ENCODE measurements at places on chromosomes 12 and 14.

DNA sequence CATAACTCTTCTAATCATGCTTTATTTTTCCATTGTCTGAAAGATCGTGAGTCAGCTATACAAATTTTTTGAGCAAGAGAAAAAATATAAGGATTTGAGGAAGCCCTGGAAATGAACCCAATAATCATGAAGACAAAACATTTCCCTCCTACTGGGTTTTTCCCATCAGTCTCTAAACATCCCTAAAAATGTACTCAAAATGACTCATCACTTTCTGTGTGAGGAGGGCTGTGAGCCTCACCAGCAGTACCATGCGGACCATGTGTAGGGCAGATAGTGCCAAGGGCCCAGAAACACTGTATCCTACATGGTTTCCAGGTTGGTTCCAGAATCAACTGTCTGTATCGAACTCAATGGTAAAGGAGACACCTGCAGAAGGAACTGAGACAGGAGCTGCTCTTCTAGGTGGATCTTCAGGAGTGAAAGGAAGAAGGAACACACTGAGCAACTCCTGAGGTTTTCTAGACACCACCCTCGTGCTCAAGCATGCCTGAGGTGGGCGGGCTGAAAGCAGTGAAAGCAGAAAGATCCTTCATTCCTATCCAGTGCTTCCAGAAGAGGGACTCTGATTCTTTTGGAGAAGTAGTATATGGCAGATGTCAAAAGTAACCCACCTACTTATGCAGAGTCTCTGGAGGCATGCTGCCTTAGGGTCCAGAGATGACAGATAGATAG is 48.6 kb upstream of the RHOJ start:
- DNase-seq, result no peak

- DNase-seq, result no peak
Observed at GRCh38 chr12:92465786-92466295, 236.9 kb upstream of the PLEKHG7 start.

GRCh38 chr14:52153939-52154338 is 85.1 kb upstream of the NID2 start:
- no peak for DNase-seq

DNA sequence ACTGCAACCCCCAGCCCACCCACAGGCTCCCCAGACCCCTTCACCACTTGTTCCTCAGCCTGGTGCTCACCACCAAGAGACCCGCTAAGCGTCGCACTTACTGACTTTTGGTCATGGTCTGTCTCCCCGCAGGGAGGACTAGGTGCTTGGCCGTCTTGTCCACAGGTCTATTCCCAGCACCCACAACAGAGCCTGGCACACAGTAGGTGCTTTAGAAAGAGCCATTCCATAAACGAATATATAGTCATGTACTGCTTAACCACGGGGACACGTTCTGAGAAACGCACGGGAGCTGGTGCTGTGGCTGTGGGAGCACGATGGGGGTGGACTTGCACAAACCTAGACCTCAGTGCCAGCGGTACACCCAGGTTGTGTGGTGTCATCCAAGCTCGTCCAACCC is 34.0 kb downstream of the NCOR2 start:
- DNase-seq, result no peak

DNA sequence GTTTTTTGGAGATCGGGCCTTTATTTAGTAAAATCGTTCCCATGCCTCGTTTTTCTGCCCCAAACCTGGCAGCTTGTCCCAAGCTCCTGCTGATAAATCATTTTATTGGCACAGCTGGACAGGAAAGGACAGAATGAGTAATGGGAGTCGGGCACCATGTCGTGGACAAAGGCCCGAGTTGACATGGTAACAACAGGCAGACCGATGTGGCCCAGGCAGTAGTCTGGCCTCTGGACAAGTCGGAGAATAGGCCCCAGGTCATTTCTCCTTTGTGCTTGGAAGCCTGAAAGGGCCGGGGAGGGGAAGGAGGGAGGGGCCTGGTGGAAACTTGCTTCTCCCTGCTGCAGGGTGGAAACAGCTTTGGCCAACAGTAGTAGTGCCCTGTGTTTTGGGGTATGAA is 234.9 kb downstream of the SUDS3 start:
- DNase-seq, result no peak
